NCI-H2081 (cell line): ENCODE measurements at places on chromosomes 6 and 20.

DNA sequence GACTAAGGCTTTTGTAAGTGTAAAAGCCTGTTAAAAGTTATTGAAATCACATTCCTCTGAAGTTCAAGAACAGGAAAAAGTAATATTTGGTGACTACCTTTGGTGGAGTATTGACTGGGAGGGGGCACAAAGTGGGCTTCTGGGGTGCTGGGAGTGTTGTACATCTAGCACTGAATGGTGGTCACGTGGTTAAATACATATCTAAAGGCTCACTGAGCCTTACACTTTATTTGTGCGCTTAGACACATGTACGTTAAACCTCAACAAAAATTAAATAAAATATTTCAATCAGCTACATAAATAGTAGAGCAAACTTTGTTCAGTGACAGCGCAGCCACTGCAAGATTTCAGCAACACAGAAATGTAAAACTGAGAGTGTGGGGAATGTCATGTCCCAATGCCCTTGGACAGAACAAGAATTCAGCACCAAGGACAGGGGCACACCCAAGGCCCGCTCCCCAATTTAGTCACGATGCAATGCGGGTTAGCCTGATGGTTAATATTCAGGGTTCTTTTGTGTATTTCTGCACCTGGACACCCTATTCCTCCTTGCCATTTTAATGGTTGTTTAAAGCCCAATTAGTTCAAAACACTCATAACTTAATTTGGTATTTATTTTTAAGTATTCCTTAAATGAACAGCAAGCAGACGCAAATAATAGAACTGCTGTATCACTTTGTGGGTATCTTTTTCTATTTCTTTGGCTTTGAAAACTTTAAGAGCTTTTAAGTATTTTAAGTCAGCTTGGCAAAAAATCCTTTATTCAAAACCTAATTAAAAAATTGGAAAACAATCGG, 37.4 kb downstream of the ANGPT4 start:
- no peak for DNase-seq

GRCh38 chr6:135008941-135009290, 45.7 kb downstream of the HBS1L start:
- no peak for DNase-seq

GRCh38 chr6:170461556-170462365, 91.3 kb downstream of the PSMB1 start:
- DNase-seq, result no peak

- no peak for DNase-seq
Measured at GRCh38 chr6:35038076-35038475, 103.1 kb downstream of the TCP11 start.

- no peak for DNase-seq
Measured at GRCh38 chr6:10441004-10441654, 26.3 kb upstream of the TFAP2A start.

- DNase-seq, result no peak
Measured at GRCh38 chr20:21182832-21183563, 57.1 kb downstream of the KIZ start.

DNA sequence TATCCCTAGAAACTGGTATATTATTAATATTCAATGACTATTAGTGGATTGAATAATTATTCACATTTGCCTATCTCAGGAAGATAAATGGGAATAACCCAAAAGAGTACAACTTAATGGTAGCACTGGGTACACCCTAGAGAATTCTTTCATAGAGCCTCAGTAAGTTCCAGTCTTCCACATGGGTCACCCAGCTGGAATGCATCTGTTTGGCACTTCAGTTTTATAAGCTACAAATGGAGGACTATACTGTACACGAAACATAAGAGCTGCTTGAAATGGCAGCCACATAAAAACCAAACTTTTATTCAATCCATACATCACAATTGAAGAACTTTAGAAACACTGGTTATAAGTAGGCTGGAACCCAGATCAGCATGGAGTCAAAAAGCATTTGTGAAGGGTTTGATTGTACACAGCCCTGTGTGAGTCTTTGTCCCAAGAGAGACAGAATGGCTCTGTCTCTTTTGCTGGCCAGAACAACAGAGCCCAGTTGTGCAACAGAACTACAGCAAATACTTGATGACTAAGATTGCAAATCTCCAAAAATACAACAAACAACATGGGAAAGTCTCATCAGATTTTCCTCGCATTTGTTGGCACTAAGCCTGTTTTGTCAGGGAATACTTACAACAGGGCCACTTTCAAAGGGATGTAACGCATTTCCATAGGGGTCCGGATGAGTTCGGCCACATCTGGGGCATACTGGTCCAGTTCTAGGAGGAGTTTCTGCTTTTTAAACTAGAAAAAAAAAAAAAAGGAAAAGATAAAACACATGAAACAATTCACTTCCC, 39.5 kb downstream of the PIGU start:
- DNase-seq, result no peak

- no peak for DNase-seq
Measured at GRCh38 chr6:10585209-10585845, 64.2 kb downstream of the GCNT2 start.

- DNase-seq, result no peak
Measured at GRCh38 chr6:160931378-160932310, 59.9 kb upstream of the MAP3K4 start.

GRCh38 chr6:126641641-126642040, 301.7 kb downstream of the CENPW start:
- DNase-seq, result no peak

GRCh38 chr6:144408161-144408560, 123.0 kb downstream of the UTRN start:
- no peak for DNase-seq

DNA sequence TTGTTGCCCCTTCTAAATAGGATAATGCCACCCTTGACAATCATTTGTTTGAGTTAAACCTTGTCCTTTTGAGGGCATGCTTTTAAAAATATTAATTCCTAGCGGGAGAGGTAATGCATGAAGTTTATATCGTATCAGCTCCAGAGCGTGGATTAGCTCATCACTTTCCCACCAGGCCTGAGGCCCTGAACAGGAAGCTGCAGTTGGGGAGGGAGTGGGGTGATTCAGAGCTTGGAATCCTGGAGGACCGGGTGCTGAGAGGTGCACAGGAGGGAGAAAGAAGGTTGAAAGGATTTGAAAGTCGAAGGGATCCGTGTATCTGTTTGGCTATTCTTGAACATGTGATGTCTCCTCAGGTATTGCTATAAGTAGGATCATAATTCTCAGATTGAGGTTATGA, 25.0 kb downstream of the ZDHHC14 start:
- no peak for DNase-seq

DNA sequence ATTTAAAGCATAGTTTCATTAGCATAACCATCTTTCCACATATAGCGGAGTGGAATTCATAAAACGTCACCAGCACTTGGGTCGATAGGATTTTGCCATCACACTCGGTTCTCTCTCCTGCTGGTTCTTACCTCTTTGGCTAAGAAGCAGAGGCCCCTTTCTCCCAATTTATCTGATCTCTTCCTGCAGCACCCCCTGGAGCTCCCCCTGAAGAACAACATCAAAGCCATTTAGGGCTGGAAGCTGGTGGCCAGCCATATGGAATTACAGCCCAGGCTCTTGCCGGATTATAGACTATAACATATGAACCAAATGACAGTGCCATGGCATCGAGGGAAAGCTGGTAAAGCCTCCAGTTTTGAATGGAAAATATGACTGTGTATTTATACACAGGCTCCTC, 6.4 kb upstream of the KIF6 start:
- no peak for DNase-seq

DNA sequence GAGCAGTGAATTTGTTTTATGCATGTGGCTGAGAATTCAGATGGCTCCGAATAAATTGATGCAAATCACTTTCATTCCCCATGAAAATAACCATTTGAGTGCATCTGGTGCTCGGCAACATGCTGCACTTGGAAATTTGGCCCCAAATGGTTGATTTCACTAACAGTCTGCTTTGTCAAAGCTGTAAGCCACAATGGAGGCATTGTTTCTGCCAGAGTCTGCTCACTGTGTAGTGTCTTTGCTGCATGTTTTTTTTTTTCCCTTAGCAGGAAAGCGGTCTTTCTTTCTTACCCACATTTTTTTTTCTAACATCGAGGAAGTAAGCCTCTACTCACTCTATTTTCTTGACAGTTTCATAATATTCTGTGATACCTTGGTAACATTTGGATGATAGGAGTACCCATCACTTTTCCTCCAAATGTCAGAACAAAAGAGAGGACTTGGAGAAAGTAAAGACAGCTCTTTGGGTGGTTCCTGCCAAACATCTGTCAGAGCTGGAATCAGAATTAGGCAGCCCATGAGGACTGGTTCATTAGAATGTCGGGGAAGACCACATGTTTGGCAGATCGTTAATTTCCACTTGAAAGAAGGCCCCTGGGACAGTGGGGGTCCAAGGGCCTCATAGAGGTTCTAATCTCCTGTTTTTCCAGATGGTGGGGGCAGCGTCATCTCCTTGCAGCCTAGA, 149.5 kb downstream of the DOK5 start:
- no peak for DNase-seq

DNA sequence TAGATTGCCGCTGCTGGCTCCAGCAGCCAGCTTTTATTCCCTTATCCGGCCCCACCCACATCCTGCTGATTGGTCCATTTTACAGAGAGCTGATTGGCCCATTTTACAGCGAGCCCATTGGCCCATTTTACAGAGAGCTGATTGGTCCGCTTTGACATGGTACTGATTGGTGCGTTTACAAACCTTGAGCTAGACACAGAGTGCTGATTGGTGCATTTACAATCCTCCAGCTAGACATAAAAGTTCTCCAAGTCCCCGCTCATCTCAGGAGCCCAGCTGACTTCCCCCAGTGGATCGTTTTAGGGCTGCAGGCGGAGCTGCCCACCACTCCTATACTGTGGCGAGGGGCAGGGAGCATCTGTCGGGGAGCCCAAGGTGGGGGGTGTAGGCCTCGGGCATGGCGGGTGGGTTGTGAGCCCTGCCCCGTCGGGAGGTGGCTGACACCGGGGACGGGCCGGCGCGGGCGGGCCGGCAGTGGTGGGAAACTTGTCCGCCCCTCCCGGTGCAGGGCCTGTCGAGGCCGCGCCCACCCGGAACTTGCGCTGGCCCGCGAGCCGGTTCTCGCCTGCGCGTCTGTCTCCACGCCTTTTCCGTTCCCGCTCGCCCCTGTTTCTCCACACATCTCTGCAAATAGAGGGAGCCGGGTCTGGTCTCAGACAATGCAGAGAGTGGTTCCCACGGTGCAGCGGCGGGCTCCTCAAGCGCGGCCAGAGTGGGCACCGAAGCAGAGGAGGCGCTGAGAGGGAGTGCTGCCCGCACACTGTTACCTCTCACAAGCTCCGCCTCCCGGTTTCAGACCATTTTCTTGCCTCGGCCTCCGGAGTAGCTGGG, 86.1 kb upstream of the STMND1 start:
- DNase-seq, result no peak

GRCh38 chr6:130517444-130517931, 151.7 kb downstream of the TMEM200A start:
- no peak for DNase-seq

DNA sequence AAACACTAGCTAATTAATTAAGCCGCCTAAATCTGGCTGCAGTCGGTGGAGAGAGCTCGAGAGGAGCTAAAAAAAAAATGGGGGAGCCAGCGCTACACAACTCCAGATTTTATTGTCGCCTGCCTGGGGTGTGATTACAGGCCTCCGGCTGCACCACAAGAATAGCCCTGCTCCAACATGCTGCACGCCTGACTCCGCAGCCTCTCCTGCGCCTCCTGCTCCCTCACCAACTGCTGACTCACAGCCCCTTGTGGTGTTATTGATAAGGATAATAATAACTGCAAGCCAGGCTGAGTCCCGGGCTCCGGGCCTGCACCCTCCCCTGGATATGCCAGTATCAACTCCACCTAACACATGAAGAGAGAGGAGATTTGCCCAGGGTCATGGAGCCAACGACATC, 16.8 kb downstream of the SIRPA start:
- DNase-seq, result no peak

DNA sequence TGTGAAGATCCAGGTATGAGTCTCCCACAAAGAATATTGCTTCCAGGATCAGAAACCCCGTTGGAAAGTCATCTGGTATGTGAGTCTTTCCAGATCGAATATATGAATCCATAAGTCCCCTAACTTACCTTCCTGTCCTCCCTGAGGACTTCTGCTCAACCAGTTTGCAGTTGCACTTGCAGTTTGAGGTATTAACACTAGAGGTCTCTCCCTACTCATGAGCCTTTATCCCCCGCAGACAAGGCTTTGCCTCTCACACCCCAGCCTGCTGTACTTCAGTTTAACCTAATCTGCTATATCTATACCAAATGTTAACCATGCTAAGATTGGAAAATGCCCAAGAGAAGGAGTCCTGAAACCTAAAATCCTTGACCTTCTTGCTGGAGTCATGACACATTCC, 135.3 kb upstream of the DEFB112 start:
- DNase-seq, result peak; percentile 0

DNA sequence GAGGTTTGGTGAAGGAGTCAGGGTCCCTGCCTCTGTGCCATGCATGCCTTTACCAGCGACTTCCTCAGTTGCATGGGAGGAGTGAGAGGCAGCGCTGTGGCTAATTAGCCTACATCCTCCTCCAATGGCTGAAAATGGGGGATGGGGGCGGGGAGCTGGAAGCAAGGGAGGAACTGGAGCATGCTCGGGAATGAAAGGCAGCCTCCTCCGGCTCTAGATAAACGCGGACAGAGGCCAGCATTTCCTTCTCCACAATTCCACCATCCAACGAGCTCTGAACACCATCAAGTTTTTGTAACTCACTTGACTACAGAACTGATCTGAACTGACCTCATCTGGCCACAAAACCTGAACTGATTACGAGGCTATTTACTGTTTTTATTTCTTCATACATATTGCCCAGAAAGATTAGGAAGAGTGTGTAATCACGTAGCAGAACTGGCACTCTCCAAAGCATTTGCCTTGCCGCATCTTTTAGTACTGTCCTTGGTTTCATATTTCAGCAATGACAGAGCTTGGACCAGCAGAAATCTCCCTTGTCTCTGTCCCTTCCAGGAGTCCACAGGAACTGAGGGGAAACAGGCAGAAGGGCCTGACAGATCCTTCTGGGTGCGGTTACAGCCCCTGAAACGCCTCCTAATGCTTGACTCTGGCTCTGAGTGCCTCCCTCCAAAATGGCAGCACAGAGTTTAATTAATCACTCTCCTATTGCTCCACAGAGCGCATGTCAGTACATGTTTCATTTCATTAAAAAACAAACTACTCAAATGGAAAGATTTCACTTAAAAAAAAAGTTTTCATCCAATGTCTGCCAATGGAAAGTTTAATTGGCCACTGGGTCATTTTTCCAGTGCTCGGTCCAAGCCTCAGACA, 58.2 kb upstream of the TRAF3IP2 start:
- DNase-seq, result no peak

DNA sequence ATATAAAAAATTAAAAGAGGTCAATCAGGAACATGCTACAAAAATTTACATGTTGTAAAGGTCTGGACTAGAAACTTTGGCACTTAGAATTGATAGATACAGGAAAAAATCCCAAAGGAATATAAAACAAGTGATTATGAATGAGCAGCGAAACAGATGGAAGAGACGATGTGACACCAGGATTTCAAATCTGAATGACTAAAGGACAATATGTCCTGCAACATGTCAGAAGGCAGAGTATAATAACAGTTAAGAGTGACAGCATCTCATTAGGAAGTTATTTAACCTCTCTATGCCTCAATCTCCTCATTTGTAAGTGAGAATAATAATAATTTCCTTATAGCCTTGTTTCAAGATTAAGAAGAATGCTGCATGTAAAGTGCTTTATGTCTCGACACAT, 50.3 kb downstream of the FRK start:
- no peak for DNase-seq

- no peak for DNase-seq
Measured at GRCh38 chr6:93365445-93365844, 53.9 kb downstream of the EPHA7 start.
